Activated CD4-positive, alpha-beta T cell treated with anti-CD3 and anti-CD28 coated beads, Interleukin-2, amount 50 U/mL, for 1 hour (primary cell): ENCODE measurements at places on chromosomes 6 and 20.

DNA sequence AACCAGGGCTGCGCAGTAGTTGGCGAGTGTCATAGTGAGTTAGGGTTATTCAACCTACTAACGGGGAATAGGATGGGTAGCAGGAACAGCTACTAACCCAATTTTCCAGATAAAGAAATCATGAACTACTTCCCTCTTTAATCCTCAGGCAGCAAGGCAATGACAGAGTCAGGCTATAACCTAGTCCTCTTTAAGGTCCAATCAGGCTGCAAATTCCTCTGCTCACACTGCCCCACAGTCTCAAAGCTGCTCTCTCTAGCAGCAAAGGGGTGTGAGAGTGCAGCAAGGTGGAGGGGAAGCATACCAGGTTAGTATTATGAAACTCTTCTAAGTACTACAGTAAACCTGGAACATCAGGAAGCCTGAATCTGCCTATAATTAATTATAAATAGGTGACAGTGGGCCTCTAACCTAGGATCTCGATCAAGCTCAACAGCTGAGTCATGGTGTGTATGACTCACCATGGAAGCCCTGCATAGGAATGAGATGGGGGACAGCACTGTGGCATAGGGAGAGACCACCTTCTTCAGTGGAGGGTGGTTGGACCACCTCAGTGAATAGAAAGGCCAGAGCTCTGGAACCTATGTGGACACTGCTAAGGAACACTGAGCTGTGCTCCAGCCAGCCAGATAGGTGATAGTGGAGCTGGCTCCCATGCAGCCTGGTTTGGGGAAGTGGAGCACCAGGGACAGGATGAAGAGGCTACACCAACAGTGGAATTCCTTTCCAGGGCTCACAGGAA, 7.9 kb downstream of the PEX6 start:
- DNase-seq = no peak

GRCh38 chr6:5116243-5116991, 31.3 kb downstream of the PPP1R3G start:
- DNase-seq = no peak

GRCh38 chr6:82144852-82145340, 102.6 kb downstream of the IBTK start:
- DNase-seq = no peak

GRCh38 chr6:135329851-135330803, 149.0 kb downstream of the MYB start:
- no peak for DNase-seq

DNA sequence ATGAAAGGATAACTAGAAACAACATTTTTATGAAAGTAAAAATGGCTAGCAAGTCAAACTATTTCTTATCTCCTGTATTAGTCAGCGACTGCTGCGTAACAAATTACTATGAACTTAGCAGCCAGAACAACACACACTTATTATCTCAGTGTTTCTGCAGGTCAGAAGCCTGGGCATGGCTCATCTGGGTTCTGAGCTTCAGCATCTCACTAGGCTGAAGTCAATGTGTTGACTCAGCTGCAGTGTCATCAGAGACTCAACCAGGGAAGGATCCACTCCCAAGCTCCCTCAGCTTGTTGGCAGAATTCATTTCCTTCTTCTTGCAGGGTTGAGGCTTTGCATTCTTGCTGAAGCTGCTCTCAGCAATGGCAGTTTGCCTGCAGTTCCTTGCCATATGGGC, 33.2 kb upstream of the IGF2R start:
- no peak for DNase-seq

GRCh38 chr6:39865011-39865888, 69.0 kb downstream of the MOCS1 start:
- peak; percentile 54 for DNase-seq
